ENCODE measurements at places on chromosomes 1 and 21. TPM values are rescaled to one million over a fixed set of nuclear protein-coding genes. Genes with fewer than 3 reads are reported as not detected.
A peak's percentile ranks its signal among the peaks of the same experiment; 100 is the strongest.

The CHI3L1 gene
- 1.3 TPM for total RNA-seq

The ATP1A4 gene
- total RNA-seq, result 0.62 TPM

The PGBD5 gene
- 13.6 TPM for total RNA-seq

The USH2A gene
- total RNA-seq, result 0.10 TPM

GRCh38 chr1:27795601-27796000 lies 22.6 kb downstream of the STX12 start:
- no peak for DNase-seq

GRCh38 chr1:245205864-245206263 lies 51.1 kb downstream of the KIF26B start:
- no peak for DNase-seq

DNA sequence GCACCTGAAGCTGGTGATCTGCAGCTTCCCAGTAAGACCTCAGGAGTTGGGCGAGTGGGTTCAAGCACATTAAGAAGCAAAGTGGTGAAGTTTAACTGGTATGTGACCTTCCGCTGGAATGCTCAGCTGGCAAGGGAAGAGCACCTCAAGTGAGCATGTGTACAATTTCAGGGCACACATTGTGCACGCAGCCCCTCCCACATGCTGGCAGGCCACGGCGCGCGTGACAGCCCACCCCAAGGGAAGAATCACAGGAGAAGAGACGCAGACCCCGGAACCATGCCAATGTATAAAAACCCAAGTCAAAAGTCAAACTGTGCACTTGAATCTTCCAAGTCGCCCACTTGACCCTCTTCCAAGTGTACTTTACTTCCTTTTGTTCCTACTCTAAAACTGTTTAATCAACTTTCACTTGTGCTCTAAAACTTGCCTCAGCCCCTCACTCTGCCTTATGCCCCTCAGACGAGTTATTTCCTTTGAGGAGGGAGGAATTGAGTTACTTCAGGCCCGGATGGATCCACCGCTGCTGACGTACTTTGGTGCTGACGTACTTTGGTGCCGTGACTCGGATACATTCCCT lies 20.0 kb downstream of the LRRC3 start:
- no peak for DNase-seq

DNA sequence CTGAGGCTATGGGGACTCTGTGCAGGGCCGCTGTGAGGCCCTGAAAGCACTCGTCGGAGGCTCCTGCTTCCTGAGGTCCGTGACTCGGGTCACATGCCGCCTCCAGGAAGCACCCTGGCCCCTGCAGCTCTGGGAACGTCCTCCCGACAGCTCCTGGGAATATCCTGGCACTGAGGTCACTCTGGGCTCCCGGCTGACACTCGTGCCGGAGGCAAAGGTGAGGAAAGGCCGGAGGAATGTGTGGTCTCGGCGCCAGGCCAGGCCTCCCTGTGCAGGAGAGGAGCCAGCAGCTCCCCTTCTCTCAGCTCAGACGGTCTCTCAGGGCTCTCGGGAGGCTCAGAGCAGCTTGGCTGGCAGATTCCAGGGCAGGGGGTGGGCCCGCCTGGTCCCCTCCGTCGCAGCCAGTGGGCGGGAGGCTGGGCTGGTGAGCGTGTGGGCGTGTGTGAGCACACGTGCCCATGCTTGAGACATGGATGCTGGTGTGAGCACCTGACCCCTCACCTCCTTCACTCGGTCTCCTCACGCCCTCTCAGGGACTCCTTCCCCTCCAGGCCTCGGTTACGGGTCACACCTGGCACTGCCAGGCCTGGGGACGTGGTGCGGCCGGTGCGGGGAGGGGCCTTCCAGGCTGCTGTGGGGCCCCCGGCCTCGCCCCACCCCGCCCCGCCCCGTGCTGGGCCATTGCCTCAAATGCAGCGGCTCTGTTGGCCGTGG lies 5.5 kb upstream of the RNF223 start:
- peak; percentile 70 for DNase-seq

DNA sequence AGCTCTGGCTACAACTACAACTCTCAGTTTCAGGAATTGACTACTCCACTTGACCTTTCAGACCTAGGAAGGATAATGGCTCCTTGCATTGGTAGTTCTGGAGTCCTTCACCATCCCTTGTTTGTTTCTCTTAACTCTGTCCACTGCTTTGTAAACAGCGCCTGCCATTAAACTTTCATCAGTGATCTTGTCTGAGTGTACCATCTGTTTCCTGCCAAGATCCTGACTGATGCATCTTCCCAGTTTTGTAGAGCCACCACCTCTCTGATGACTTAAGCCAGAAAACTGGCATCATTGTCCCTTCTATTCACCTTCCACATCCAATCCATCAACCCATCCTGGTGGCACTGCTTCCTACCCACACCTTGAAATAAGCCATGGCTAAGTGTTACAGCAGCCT lies 15.2 kb downstream of the MAP10 start:
- no peak for DNase-seq

GRCh38 chr1:32981003-32981901 lies 16.6 kb upstream of the RNF19B start:
- DNase-seq, result peak; percentile 44
